Right lung (tissue), 10 donors: ENCODE measurements at places on chromosomes 4 and X.

- DNase-seq: no peak
These were observed 19.7 kb downstream of the QDPR start for GRCh38 chr4:17492058-17492741.

DNA sequence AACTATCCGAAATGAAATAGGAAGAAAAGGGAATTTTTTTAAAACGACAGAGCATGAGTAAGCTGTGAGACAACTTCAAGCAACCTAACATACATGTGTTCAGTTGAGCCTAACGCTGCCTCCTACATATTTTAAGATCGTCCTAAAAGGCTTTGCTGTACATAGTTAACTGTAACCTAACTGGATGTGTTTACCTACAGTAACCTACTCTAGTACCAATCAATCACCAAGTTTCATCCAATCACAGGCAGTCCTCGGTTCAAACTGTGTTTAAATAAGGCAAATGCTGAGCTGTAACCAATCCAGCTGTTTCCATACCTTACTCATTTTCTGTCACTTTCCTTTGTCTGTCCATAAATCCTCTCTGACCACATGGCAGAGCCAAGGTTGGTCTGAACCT is 17.1 kb downstream of the RCHY1 start:
- DNase-seq: no peak

GRCh38 chr4:72938516-72938915 is 131.0 kb downstream of the COX18 start:
- peak; percentile 10 for DNase-seq

- DNase-seq: no peak
These were observed 20.3 kb downstream of the ATP2B3 start for GRCh38 chrX:153537526-153538295.

DNA sequence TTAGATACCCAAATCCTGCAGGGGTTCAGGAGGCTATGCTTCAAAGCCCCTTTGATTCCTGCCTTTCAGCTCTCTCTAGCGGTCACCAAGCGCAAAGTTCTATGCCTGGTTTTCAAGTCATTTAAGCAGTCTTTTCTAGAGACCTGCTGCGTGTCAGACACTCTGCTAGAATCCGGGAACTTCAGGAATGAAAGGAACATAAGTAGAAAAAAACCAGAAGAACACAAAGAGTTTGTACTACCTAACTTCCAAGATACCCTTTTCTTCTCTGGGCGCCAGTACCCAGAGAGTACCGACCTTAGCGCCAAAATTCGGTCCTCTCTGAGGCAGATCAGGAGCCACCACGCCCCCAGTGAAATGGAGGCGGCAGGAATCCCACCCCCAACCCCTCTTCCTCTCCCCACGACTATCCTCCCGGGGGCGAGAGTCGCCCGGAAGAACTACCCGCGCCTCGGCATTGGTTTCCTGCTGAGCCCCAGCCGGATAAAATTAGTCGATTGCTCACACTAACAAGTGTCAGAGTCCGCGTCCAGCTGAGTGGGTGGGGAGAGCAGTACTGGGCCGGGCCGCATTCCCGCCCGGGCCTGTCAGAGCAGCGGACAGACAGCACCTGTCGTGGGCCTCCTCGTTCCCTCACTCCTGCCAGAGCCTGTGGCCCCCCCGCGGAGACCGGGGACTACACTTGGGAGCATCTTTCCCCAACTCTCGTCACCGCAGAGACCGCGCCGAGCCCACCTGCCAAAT is 78.8 kb downstream of the RLIM start:
- DNase-seq: peak; percentile 56

DNA sequence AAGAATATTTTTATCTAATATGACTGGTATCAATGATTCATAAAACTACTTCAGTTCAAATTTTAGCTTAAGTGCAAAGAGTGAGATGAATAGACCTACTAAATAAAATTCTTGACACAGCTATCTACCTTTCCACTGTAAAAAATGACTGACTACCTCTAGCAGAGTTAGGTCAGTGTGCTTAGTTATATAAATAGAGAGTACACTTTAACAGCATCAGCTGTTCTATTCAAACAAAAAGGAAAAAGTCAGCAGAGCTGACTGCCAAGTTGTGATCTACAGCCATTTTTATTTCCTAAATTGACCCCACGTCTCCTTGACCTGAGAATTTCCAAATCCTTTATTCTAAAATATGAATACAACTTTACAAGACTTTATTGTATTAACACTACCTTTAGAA is 262.4 kb downstream of the CAMK2D start:
- no peak for DNase-seq

DNA sequence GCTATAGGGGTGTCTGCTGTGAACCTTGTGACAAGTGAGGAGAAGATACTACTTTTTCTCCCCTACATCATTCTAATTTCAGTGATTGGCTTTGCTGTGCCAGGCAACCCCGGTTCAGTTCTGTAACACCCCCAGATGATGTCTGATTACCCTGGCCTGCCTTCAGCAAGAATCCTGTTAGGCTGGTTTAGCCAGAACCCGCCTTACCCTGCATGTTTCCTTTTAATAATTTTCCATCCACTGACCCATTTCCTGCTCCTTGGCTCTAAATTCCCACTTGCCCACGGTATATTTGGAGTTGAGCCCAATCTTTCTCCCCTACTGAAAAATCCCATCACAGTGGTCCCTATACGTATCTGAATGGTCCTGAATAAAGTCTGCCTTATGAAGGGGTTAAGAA is 46.5 kb upstream of the HPSE start:
- no peak for DNase-seq

- DNase-seq: no peak
These were observed 32.7 kb upstream of the GLRA2 start for GRCh38 chrX:14496674-14497073.

DNA sequence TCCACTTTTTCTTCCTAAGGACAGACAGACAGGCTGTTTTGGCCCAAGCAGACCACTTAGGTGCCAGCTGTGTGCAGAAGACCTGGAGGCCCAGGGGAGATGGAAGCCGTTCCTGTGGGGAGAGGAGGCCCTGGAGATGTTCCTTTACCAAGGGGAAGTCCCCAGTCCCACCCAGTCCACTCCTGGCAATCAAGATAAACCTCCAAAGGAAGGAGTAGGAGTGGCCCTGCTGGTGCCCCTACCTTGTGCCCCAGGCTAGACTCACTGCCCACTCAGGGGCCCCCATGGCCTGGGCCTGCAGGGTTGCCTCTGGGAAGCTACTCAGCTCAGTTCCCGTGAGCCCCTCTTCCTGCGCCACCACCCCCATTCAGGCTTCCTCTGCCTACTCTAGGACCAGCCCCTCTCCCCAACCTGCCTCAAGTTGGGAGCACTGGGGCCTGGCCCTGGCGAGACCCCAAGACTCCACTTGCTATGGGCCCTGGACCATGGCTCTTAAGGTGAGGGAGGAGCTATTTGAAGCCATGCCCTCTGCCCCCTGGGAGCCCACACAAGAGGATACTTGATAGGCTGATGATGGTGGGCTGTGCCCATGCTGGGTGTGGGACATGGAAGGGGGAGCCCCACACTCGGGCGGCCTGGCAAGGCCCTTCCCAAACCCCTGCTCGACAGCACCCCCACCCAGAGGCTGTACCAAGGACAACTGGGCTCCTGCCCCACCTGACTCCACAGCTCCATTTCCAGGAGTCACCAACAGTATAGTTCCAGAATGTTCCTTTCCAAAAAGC is 24.8 kb upstream of the RNF4 start:
- no peak for DNase-seq
